ENCODE measurements at places on chromosomes 5 and 9. TPM values are rescaled to one million over a fixed set of nuclear protein-coding genes. Genes with fewer than 3 reads are reported as not detected.

The TNFSF8 gene
- not detected for total RNA-seq

The PCDHB4 gene
- under 0.01 TPM for total RNA-seq

The RCL1 gene
- total RNA-seq = 15.8 TPM

The PCDH12 gene
- 0.64 TPM for total RNA-seq

The RACK1 gene
- total RNA-seq = 4,947 TPM

The EHMT1 gene
- 44.8 TPM for total RNA-seq
